ENCODE measurements at places on chromosomes 7 and 10. TPM values are rescaled to one million over a fixed set of nuclear protein-coding genes. Genes with fewer than 3 reads are reported as not detected.

AGR2 gene
- total RNA-seq = 279 TPM

NPC1L1 gene
- not detected for total RNA-seq

ACTL6B gene
- total RNA-seq = not detected

TMEM139 gene
- 13.5 TPM for total RNA-seq

VOPP1 gene
- 81.6 TPM for total RNA-seq

LOXL4 gene
- 0.64 TPM for total RNA-seq

BMI1 gene
- 23.4 TPM for total RNA-seq

ALOX5 gene
- 4.8 TPM for total RNA-seq

COL28A1 gene
- 0.24 TPM for total RNA-seq

LDB3 gene
- total RNA-seq = not detected

ERVW-1 gene
- total RNA-seq = not detected

MYL10 gene
- not detected for total RNA-seq

CLCN1 gene
- not detected for total RNA-seq

CHRM2 gene
- total RNA-seq = 0.24 TPM

SND1 gene
- total RNA-seq = 197 TPM

LIPN gene
- not detected for total RNA-seq

CYP3A5 gene
- total RNA-seq = 2.8 TPM

ICA1 gene
- total RNA-seq = 6.6 TPM

CLDN3 gene
- total RNA-seq = not detected

FAM25C gene
- not detected for total RNA-seq

GOT1 gene
- total RNA-seq = 60.3 TPM

STEAP2 gene
- total RNA-seq = 2.7 TPM

MSMB gene
- total RNA-seq = not detected

PBLD gene
- total RNA-seq = 1.1 TPM

AMZ1 gene
- under 0.01 TPM for total RNA-seq

PTPRE gene
- 17.3 TPM for total RNA-seq

FXYD4 gene
- total RNA-seq = not detected

CLDN4 gene
- 60.3 TPM for total RNA-seq

GNB2 gene
- total RNA-seq = 99.3 TPM

SPDYE5 gene
- total RNA-seq = not detected

All from tracheal epithelial cell (primary cell).